Thyroid gland (tissue), 4 donors: ENCODE measurements at places on chromosomes 7 and 10.

- H3K27ac ChIP-seq = no peak overlapping the region
- no peaks in the 10 kb centered on the region for H3K27me3 ChIP-seq
- no peaks in the 10 kb centered on the region for H3K36me3 ChIP-seq
- no peak overlapping the region for H3K4me3 ChIP-seq
- DNase-seq = no peak
These were observed 7.0 kb downstream of the BAMBI start for GRCh38 chr10:28684157-28684985.

GRCh38 chr10:48590945-48591344 is 13.9 kb downstream of the ARHGAP22 start:
- H3K4me3 ChIP-seq = no peak overlapping the region
- H3K36me3 ChIP-seq = no peaks in the 10 kb centered on the region
- H3K27ac ChIP-seq = no peak overlapping the region
- no peaks in the 10 kb centered on the region for H3K27me3 ChIP-seq
- H3K4me1 ChIP-seq = no peaks in the 10 kb centered on the region

- no peak overlapping the region for H3K4me3 ChIP-seq
- H3K27me3 ChIP-seq = peaks cover 30% of the 10 kb centered on the region
- no peak for DNase-seq
- no peaks in the 10 kb centered on the region for H3K36me3 ChIP-seq
- H3K27ac ChIP-seq = no peak overlapping the region
These were observed 5.5 kb upstream of the MUC12 start for GRCh38 chr7:100963874-100964273.

- no peak overlapping the region for H3K27ac ChIP-seq
- peaks cover 26% of the 10 kb centered on the region for H3K4me1 ChIP-seq
- H3K27me3 ChIP-seq = no peaks in the 10 kb centered on the region
These were observed 593 bp upstream of the ADRA2A start for GRCh38 chr10:111076191-111076681.

DNA sequence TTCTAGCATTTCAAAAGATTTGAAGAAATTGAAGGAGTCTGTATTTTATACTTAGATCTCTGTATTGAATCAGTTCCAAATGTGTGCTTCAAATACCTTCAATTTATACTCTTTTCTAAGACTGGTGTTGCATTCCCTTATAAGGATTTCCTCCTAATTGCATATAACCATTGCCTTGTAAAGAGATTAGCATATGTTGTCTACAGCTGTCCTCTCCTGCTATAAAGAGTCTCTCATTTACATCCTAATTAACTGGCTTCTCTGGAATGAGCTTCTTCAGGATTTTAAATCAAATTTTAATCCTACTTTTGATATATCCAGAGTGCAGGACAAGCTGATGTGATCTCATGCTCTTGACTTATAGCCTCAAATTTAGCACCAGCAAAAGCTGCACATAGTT is 957.3 kb downstream of the XPNPEP1 start:
- H3K36me3 ChIP-seq = no peaks in the 10 kb centered on the region
- DNase-seq = no peak
- no peak overlapping the region for H3K4me3 ChIP-seq
- H3K27me3 ChIP-seq = no peaks in the 10 kb centered on the region
- no peaks in the 10 kb centered on the region for H3K4me1 ChIP-seq

DNA sequence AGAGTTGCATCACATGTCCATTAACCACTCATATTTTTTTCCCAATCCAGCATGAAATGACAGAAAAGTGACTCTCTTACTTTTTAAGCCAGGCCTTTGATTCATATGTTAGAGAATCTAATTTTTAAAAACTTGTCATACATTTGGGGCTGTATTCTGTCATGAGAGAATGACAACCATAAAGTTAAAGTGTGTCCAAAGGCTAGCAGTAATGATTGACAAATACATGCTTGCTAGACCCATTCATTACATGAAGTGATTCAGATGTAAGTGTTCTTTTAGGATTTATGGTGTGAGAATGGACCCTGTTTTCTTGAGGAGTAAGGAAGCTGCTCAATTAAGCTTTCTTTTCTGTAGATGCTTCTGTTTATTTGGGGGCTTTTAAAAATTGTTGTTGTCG is 75.4 kb downstream of the CSTF2T start:
- no peak overlapping the region for H3K4me3 ChIP-seq
- H3K36me3 ChIP-seq = no peaks in the 10 kb centered on the region
- DNase-seq = no peak
- no peak overlapping the region for H3K27ac ChIP-seq
